ENCODE measurements at places on chromosomes 4 and X.

DNA sequence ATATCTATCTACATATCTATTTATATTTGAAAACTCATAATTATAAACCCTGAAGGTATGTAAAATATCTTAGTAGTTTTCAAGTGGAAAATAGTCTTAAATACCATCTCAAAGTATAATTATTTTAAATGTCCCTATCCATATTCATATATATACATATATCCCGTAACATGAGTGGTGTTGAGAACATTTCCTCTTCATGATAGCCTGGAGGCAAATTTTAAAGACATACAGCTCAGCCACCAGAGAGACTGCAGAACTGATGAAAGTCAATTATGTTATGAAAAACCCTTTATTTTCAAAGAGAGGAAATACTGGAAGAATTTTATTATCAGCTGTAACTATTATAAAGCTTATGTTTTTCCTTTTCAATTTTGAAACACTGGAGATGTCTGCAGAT is 1806.7 kb upstream of the PCDH7 start:
- DNase-seq = no peak

DNA sequence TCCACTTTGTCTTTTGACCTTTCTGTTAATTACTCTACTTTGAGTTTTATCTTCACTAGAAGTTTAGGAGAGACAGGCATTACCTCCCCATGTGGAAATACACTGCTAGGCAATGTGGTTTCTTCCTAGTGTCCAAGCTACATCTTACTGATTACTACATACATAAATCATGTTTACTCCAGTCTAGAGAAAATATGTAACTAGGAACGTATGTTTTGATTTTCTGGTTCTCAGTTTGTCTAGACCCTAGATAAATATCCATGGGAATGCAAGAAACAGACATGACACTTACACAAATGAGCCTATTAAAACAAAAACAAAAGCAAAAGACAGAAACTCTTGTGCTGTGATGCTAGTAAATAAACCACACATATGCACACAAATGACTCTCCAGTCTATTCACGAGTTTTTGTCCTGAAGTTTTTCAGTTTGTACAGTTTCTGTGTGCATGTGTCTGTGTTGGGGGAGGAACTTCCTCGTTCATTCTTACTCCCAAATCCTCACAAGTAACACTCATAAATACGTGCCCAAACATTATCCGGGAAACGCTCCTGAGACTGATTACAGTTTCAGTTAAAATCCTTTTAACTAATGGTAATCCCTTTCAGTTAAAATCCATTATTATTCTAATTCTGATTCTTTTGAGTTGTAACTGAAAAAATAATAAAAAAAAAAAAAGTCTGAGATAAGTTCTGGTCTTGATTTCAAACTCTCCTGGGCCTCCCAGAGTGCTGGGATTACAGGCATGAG is 283.5 kb upstream of the FTHL17 start:
- no peak for DNase-seq

DNA sequence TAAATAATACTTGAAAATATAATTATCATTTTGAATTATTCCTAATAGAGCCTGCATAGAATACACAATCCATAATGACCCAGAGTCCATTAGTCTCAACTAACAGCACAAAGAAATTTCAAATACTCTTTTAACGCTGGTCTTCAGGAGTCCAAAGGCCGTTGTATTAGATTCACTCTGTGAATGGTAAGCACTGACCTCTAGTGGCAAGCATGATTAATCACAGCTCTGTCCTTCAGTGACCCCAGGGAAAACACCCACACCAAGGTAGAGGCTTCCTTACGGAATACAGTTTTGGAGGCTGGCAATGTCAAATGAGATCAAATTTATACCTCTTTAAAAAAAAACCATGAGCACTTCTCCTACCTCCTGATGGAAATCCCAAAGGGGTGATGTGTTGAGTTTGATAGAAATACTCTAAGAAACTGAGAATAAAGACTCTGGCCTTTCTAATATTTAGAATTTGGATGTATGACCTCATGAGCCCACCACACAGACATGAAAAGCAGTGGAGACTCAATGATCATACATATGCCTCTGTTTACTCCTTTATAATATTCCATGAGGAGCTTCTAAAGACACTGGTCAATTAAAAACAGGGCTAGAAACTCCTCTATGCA is 147.2 kb upstream of the DKK2 start:
- no peak for DNase-seq

GRCh38 chr4:172243551-172243950 is 430.3 kb downstream of the GALNTL6 start:
- DNase-seq = no peak

- DNase-seq = no peak
Measured at GRCh38 chrX:8591501-8591900, 126.9 kb downstream of the VCX3B start.

DNA sequence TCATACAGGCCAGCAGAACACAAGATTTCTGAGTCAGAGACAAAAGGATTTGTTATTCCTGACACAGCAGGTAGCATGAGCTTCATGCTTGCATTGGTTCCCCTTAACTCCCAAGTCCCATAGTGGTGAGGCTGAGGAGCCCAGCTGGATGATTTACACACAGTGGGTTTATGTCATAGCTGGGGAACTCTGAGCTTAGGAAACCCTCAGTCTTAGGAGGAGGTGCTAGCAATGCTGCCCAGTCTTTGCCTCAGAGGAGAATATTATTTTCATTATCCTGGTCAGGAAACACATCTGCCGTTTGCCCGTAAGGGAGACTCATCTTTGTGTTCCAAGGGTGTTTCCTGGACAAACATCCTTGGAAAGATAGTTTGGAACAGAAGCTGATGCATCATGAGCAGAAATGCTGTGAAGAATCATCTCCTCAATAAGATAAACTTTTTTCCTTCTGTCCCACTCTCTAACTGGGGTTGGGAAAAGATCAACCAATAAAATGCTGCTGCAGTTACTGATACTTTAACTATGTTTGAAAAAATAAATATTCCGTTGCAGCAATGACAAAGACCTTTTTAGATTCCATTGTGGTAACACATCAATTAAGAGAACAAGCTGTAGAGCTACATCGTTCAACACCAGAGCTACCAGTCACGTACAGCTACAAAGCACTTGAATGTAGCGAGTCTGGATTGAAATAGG is 146.8 kb downstream of the DCLK2 start:
- DNase-seq = no peak

GRCh38 chrX:66914080-66914479 is 275.2 kb upstream of the EDA2R start:
- DNase-seq = no peak

- no peak for DNase-seq
Measured at GRCh38 chrX:125295337-125295736, 24.3 kb upstream of the TEX13C start.

DNA sequence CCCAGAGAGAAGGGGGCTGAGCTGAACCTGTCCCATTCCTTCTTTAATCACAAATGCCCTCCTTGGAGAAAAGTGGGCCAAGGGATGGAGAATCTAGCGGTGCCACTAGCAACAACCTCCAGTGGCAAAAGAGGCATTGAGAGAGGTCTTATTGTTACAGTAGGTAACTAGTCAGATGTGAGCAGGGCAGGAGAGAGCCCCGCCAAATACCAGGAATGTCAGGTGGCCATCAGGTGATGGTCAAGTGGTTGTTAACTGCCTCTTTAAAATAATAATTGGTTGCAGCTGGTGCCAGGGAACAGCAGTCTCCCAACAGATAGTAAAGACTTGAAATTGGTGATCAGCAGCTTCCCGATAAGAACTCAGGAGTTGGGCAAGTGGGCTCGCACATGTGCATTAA is 116.1 kb downstream of the EVC2 start:
- no peak for DNase-seq

DNA sequence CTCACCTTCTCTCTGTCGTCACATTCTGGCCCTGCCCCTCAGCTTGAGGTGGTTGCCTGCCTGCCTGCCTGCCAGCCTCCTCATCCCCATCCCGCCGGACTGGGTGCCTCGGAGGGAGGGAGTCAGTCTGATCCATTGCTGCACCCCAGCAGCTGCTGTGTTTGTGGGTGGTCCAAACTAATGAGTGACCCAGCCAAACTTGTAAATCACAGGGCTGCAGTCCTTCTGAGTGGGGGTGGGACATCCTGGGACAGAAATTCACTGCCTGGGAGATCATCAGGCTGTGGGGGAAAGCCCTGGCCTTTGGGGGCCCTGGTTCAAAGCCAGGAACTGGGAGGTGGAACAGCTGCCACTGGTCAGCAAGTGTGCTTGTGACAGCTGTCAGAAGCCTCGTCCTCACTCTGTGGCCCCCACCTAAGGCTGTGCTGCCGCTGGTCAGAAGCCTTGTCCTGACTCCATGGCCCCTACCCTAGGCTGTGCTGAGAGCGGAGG is 5.6 kb downstream of the GPR78 start:
- no peak for DNase-seq

DNA sequence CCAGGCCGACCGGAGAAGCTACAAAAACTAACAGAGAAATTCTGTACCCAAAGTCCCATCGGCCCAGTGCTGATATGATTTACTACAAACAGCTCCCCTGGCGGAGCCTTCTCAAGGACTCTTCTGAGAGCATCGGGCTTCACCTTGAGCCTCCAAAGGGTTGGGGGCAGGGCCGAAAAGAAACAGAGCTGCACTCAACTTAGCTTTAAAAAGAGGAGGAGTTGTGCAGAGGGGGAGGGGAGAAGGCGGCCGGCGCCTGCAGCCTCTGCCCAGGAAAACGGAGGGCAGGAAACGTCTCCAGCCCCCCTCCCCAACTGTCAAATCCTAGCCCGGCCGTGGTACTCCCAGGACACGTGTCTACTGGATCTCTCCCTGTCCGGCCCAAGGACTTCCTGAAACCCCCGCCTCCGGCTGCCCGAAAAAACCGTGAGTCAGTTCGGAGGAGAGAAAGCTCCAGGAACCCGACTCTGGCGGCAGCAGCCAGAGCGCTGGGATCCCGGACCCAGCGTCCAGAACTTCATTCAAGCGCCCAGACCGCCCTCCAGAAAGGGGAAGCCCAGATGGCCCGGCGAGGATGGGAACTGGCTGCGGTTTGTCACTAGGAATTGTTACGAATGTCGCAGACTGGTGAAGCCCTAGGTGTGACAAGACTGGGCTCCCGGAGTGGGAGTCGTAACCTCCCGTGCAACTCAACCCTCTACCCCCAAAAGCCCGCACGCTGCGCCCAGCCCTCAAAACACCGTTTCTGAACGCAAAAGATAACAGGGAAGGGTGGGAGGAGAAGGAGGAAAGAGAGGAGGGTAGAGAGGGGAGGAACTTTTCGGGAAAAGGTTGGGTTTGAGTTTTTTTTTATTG is 973 bp downstream of the ADAMTS3 start:
- no peak for DNase-seq

GRCh38 chr4:170868170-170868569 is 778.4 kb upstream of the AADAT start:
- DNase-seq = no peak

- no peak for DNase-seq
Measured at GRCh38 chrX:70166601-70167590, 10.4 kb upstream of the DGAT2L6 start.
